ENCODE measurements at places on chromosomes 4 and X. TPM values are rescaled to one million over a fixed set of nuclear protein-coding genes. Genes with fewer than 3 reads are reported as not detected.

Gene MAGEA11
- total RNA-seq: not detected

Gene NKX6-1
- 0.62 TPM for total RNA-seq

Gene ARSH
- not detected for total RNA-seq

Gene CLDN22
- total RNA-seq: not detected

Gene CTBP1
- total RNA-seq: 266 TPM

Gene ERAS
- not detected for total RNA-seq

Gene AFM
- total RNA-seq: not detected

Gene CCSER1
- total RNA-seq: 6.0 TPM

Gene BGN
- total RNA-seq: not detected

Gene LANCL3
- 0.26 TPM for total RNA-seq

DNA sequence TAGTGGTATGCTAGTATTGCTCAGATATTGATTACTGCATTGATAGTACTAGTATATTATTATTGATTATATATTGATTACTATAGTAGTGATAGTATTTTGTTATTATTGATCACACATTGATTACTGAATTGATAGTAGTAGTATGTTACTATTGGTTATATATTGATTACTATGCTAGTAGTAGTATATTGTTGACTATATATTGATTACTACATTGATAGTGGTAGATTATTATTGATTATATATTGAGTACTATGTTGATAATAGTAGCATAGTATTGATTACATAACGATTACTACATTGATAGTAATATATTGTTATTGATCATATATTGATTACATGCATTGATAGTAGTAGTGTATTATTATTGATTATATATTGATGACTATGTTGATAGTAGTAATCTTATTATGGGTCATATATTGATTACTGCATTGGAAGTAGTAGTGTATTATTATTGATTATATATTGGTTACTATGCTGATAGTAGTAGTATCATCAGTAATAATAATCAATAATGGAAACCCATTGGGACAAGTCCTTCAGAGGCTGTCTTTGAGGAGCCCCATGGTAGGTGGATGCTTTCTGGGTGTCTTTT lies 30.6 kb downstream of the GYG2 start:
- H3K4me1 ChIP-seq: no peaks in the 10 kb centered on the region
- no peak overlapping the region for H3K27ac ChIP-seq
- H3K4me3 ChIP-seq: no peak overlapping the region
- peaks cover 14% of the 10 kb centered on the region for H3K27me3 ChIP-seq

DNA sequence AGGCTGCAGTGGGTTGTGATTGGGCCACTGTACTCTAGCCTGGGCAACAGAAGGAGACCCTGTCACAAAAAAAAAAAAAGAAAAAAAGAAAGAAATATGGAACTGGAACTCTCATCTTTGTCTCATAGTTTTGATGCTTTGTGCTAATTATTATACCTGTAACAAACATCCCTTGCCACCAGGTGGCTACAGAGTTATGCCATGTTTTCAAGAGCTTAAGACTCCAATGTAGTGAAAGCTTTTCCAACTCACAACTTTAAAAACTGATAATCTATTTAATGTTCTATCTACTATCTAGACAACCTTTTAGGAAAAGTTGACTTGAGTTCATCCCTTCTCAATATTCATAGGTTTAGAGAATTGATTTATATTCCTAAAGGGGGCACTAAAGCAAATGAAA lies 42.4 kb downstream of the HTR2C start:
- H3K36me3 ChIP-seq: no peaks in the 10 kb centered on the region
- no peaks in the 10 kb centered on the region for H3K27me3 ChIP-seq
- no peak overlapping the region for H3K27ac ChIP-seq

- peaks cover 51% of the 10 kb centered on the region for H3K4me1 ChIP-seq
- H3K27me3 ChIP-seq: no peaks in the 10 kb centered on the region
- DNase-seq: peak; percentile 78
- no peaks in the 10 kb centered on the region for H3K36me3 ChIP-seq
- H3K4me3 ChIP-seq: no peak overlapping the region
- H3K27ac ChIP-seq: no peak overlapping the region
Measured at GRCh38 chr4:37441231-37442061, 196.9 kb downstream of the NWD2 start.

DNA sequence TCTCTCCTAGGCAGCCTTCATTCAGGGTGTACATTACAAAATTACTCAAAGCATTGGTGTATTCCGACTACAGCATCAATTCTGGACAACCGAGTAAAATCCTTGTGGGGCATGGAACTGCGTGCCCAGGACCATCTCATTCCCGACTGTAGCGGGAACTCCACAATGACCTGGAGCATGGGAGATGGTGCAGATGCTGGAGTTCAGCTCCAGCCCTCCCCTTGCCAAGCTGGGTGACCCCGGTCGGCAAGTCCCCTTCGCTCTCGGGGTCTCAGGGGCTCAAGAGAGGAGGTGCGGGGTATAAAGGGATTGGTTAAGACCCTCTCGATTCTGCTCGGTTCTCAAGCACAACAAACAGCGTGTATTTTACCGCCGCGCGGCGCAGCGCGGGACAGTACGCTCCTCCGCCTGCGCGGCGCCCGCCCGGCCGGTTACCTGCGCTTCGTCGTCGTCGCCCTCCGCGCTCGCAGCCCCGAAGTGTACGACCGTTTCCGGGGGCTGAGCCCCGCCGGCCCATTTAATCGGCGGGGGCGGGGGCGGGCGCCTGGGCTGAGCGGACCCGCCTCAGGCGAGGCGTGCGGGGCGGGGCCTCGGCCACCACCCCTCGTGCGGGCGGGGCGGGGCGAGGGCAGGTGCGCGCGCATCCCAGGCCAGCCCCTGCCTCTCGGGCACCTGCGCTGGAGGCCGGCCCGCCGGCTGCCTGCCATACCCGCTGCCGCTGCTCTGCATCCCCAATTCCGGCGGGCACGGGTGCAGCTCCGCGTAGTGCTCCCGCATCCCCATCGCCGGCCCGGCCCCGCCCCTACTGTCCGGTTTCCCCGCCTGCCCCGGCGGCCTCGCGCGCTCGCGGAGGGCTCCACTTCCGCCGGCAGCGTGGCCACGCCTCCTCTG lies at the start of gene G6PD:
TSS of gene G6PD (minus strand) at position 493 of the 891 bp plus-strand sequence. CDS start 691 bp downstream, outside the sequence.
- H3K27me3 ChIP-seq: no peaks in the 10 kb centered on the region
- peak within 1 kb of the TSS; percentile 86 for H3K4me3 ChIP-seq
- peak within 1 kb of the TSS; percentile 95 for H3K27ac ChIP-seq
- peaks cover 50% of the 10 kb centered on the region for H3K4me1 ChIP-seq

GRCh38 chrX:154397888-154398667 lies at the start of gene RPL10:
Gene RPL10, plus strand, starts transcription at chrX:154398377. Its CDS starts 143 bp downstream, at chrX:154398520.
- peaks cover 25% of the 10 kb centered on the region for H3K36me3 ChIP-seq
- peaks cover 12% of the 10 kb centered on the region for H3K4me1 ChIP-seq
- no peaks in the 10 kb centered on the region for H3K27me3 ChIP-seq
- H3K27ac ChIP-seq: peak within 1 kb of the TSS; percentile 98

DNA sequence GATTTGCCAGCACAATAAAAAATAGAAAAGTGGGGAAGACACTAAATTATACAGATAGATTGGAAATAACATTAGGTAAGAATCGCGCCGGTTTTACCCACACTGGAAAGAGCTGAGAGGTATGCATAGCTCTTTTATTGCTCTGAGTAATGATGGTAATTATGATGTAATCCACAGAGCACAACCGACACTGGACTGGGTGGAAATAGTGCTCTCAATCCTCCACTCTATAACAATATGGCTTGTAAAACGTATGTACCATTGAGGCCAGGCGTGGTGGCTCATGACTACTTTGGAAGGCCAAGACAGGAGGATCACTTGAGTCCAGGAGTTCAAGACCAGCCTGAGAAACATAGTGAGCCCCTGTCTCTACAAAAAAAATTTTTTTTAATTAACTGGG lies 104.3 kb upstream of the RAPGEF2 start:
- peak; percentile 79 for DNase-seq
- no peaks in the 10 kb centered on the region for H3K36me3 ChIP-seq
- H3K4me1 ChIP-seq: peaks cover 38% of the 10 kb centered on the region
- peak overlapping the region; percentile 78 for H3K27ac ChIP-seq

DNA sequence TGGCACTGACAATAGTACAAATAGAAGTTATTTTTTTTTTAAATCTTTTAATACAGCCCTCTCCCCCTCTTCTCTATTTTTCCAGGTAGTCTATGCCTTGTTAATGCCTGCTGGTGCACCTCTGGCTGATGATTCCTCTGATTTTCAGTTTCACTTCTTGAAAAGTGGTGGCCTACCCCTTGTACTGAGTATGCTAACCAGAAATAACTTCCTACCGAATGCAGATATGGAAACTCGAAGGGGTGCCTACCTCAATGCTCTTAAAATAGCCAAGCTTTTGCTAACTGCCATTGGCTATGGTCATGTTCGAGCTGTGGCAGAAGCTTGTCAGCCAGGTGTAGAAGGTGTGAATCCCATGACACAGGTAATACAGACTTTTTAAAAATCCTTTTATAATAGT lies 99.1 kb downstream of the USP9X start:
- H3K27me3 ChIP-seq: no peaks in the 10 kb centered on the region
- no peak overlapping the region for H3K27ac ChIP-seq
- peaks cover 29% of the 10 kb centered on the region for H3K36me3 ChIP-seq
- H3K4me1 ChIP-seq: no peaks in the 10 kb centered on the region

GRCh38 chr4:18138076-18138665 lies 116.6 kb upstream of the LCORL start:
- H3K27ac ChIP-seq: no peak overlapping the region
- DNase-seq: no peak
- no peaks in the 10 kb centered on the region for H3K27me3 ChIP-seq
- no peaks in the 10 kb centered on the region for H3K36me3 ChIP-seq

GRCh38 chrX:17537723-17538243 lies 162.8 kb downstream of the NHS start:
- no peaks in the 10 kb centered on the region for H3K36me3 ChIP-seq
- no peak overlapping the region for H3K27ac ChIP-seq
- H3K4me3 ChIP-seq: no peak overlapping the region
- H3K4me1 ChIP-seq: no peaks in the 10 kb centered on the region
- DNase-seq: no peak
- H3K27me3 ChIP-seq: no peaks in the 10 kb centered on the region

- H3K4me3 ChIP-seq: peak overlapping the region; percentile 55
- DNase-seq: no peak
- H3K27me3 ChIP-seq: no peaks in the 10 kb centered on the region
- H3K4me1 ChIP-seq: peaks cover 49% of the 10 kb centered on the region
- H3K27ac ChIP-seq: peak overlapping the region; percentile 86
Measured at GRCh38 chr4:7752649-7753048, 187.0 kb downstream of the AFAP1 start.

- no peaks in the 10 kb centered on the region for H3K27me3 ChIP-seq
- no peaks in the 10 kb centered on the region for H3K4me1 ChIP-seq
- DNase-seq: no peak
- H3K4me3 ChIP-seq: no peak overlapping the region
- H3K27ac ChIP-seq: no peak overlapping the region
- H3K36me3 ChIP-seq: no peaks in the 10 kb centered on the region
Measured at GRCh38 chrX:42602136-42602535, 175.8 kb downstream of the PPP1R2C start.

- no peaks in the 10 kb centered on the region for H3K36me3 ChIP-seq
- peak; percentile 82 for DNase-seq
- H3K4me1 ChIP-seq: peaks cover 29% of the 10 kb centered on the region
- peak overlapping the region; percentile 26 for H3K4me3 ChIP-seq
- H3K27ac ChIP-seq: peak overlapping the region; percentile 65
Measured at GRCh38 chrX:116284400-116284799, 113.9 kb downstream of the AGTR2 start.

GRCh38 chr4:116099596-116099995 lies 985.8 kb downstream of the TRAM1L1 start:
- H3K27me3 ChIP-seq: no peaks in the 10 kb centered on the region
- no peak overlapping the region for H3K4me3 ChIP-seq
- peak overlapping the region; percentile 77 for H3K27ac ChIP-seq

DNA sequence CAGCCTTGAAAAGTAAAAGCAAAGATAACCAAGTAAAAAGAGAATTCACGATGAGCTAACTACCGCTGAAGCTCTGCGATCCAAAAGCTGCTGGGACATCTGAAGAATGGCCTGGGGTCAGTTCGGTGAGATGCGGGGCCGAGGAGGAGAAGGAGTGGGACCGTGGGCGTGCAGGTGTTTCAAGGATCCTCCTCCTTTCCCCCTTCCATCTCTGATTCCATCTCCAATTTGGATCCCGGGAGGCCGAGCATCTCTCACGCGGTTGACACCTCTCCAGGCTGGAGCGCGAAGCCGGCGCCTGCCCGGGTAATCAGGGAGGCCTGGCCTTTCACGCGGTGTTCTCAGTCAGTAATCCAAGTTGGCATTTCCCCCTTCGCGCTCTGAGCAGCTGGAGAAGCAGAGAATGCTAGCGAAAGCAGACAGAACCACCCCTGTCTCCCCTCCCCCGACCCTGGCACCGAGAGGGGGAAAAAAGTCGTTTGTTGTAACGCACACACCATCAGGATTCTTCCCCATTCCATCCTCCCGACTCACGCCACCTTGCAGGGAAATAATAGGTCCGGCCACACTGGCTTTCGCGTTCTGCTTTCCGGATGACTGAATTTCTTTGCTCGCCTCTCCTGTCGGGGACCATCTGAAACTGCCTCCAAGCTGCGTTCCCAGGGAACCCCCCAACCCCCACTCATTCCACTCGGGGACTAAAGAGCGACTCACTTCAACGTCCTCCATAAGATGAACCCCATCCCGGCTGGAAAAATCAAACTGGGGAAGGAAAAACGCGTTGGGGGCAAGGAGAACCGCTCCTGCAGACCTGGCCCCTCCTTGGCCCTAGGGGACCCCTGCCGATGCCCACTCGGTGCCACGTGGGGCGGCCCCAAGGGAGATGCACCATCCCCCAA lies 6.5 kb downstream of the NEUROG2 start:
- peak; percentile 35 for DNase-seq
- H3K27me3 ChIP-seq: peaks cover 46% of the 10 kb centered on the region
- H3K27ac ChIP-seq: no peak overlapping the region
- 0 out of 2 replicates have a peak, but pooled peaks cover 7% of the 10 kb centered on the region for H3K4me1 ChIP-seq
- H3K36me3 ChIP-seq: no peaks in the 10 kb centered on the region
- H3K4me3 ChIP-seq: peak overlapping the region; percentile 58

- H3K27ac ChIP-seq: no peak overlapping the region
- peaks cover 18% of the 10 kb centered on the region for H3K27me3 ChIP-seq
- DNase-seq: no peak
- H3K36me3 ChIP-seq: no peaks in the 10 kb centered on the region
- no peaks in the 10 kb centered on the region for H3K4me1 ChIP-seq
Measured at GRCh38 chr4:13492747-13493146, 8.6 kb upstream of the RAB28 start.

- H3K27ac ChIP-seq: peak overlapping the region; percentile 34
- no peaks in the 10 kb centered on the region for H3K27me3 ChIP-seq
- peak; percentile 96 for DNase-seq
- H3K4me1 ChIP-seq: peaks cover 25% of the 10 kb centered on the region
Measured at GRCh38 chr4:26197018-26197779, 123.6 kb upstream of the RBPJ start.

DNA sequence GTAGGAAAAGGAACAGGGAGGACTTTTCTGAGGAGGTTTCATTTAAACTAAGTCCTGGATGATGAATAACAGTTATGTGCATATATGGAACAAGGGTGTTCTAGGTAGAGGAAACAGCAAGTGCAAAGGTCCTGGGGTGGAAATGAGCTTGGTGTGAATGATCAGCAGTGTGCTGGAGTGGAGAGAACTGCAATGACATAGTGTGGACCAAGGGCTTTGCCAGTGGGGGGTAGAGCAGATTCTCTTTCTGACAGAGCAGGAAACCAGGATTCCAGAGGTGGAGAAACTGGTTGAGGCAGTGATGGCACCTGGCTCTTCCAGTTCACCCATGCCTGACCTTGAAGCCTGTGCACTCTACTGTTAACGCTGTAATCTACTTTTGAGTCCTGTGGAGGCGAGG lies 1.7 kb downstream of the PPP1R3F start:
- peak; percentile 46 for DNase-seq
- H3K27me3 ChIP-seq: no peaks in the 10 kb centered on the region
- no peak overlapping the region for H3K27ac ChIP-seq
- H3K4me3 ChIP-seq: peak overlapping the region; percentile 70
- no peaks in the 10 kb centered on the region for H3K36me3 ChIP-seq

- H3K27ac ChIP-seq: no peak overlapping the region
- H3K27me3 ChIP-seq: no peaks in the 10 kb centered on the region
- no peaks in the 10 kb centered on the region for H3K36me3 ChIP-seq
- peaks cover 2% of the 10 kb centered on the region for H3K4me1 ChIP-seq
- no peak for DNase-seq
Measured at GRCh38 chrX:119677654-119677981, 15.3 kb downstream of the SEPTIN6 start.
